ENCODE measurements at places on chromosomes 16 and 17.

DNA sequence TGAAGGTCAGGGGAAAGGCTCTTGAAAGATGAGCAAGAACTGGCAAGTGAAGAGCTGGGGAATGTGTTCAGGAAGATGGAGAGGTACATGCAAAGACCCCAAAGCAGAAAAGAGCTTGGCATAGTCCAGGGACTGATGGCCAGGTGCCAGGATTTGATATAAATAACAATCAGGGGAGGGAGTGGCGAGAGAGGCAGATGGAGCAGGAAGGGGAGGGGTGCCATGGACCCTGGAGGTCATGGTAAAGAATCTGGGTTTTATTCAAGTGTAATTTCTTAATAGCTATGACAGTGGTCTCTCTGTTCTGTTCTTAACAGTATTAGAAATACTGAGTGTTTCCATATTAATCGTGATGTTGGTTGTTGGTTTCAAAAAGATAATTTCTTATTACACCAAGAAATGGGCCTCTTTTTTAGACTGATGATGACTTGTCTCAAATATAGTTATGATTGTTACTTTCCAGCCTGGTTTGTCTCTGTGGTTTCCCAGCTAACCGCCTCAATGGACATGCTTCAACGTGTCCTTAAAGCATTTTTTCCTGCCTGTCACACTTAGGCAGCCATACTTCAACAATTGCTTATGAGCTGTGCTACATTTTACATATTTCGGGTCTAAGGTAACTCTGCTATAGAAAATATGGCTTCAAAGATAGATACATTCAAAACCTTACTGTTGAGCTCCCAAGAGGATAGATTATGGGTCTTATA is 49.4 kb downstream of the MYH10 start:
- no peak for DNase-seq

DNA sequence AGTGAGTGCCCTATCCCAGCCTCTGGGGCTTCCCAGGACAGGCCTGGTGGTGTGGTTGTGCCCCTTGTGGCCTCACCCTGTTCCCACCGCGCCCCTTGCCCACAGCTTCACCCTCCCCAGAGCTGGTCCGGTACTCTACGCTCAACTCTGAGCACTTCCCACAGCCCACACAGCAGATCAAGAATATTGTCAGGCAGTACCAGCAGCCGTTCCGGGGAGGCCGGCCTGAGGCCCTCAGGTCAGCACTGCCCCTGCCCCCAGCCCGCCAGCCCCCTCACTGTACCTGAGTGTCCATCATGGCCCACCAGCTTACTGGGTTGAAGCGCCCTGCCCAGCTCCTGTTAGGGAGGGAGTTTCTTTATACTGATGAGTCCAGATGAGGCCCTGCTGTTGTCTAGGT is 32.3 kb upstream of the ALKBH5 start:
- no peak for DNase-seq

DNA sequence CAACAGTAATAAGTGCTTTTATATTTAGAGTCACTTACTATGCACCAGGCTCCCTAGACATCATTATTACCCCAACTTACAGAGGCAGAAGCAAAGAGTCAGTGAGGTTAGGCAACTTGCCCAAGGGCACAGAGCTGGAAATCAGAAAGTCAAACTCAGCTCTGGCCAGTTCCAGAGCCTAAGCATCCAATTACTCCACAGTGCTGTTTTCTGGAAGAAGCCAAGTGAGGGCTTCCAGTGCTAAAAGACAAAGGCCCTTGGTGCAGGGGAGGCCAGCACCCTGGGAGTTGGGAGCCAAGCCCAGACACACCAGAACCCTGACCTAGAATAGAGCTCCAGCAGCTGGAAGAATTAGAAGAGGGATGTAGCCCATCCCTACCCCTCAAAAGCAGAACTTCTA is 40.2 kb downstream of the C17orf67 start:
- DNase-seq, result no peak

DNA sequence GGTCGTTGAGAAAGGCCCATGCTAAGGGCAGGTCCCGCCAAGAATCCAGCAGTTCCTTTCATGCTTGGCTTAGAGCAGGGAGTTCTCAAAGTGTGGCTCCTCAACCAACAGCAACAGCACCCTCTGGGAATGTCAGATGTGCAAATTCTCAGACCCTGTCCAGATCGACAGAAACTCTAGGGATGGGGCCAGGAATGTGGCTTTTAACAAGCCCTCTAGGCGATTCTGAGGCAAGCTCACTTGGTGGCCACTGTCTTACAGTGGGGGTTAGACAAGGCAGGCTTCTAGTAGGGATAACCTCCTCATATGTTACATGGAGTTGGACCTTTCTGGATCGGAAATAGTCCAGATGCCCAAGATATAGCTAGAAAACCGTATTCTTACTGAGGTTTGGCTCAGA is 144.8 kb downstream of the ZFHX3 start:
- no peak for DNase-seq

DNA sequence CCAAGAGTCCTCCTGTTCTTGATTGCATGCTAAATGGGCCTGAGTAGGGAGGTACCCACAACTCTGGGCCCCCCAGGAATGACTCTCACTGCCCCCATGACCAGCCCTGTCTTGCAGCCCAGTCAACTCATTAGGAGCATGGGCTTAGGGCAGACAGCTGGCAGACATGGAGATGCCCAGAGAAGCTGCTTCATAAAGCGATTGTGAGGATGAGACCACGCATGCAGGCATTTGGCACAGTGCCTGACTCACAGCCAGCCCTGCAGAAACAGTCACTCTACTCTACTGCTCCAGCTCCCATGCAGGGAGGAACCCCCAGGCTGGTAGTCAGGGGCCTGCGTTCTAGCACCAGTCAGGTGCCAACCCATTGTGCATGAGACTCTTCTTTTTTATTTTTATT is 8.4 kb upstream of the C16orf82 start:
- DNase-seq, result no peak

- no peak for DNase-seq
Measured at GRCh38 chr17:32116937-32117336, 25.4 kb upstream of the RHOT1 start.

GRCh38 chr16:23134274-23134673 is 15.0 kb downstream of the USP31 start:
- DNase-seq, result no peak

DNA sequence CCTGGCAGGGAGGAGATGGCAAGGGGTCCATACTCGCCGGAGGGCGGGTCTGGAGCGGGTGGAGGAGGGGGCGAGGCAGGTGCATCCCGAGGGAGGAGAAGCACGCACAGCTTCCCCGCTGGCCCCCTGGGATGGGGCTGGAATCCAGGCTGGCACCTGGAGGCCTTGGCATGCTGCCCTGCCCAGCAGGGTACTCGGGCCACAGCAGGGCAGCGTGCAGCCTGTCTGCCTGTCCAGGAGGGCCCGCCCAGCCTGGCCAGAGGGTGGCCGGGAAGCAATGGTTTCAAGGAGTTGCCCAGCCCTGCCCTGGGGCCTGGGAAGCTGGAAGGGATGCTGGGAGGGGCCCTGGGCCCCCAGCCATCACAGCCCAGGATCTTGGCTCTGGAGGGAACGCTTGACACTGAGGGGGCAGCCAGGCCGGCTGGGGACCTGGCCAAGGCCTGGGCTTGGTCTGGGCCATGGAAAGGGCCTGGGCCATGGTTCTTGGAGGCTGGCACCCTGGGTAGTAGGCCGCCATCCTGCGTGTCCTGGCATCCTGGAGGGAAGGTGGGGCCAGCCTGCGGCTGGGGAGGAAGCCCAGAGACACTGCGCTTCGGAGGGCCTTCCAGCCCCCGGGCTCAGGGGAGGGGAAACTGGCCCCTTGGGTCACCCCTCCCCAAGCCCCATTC is 1.1 kb downstream of the GLIS2 start:
- no peak for DNase-seq

DNA sequence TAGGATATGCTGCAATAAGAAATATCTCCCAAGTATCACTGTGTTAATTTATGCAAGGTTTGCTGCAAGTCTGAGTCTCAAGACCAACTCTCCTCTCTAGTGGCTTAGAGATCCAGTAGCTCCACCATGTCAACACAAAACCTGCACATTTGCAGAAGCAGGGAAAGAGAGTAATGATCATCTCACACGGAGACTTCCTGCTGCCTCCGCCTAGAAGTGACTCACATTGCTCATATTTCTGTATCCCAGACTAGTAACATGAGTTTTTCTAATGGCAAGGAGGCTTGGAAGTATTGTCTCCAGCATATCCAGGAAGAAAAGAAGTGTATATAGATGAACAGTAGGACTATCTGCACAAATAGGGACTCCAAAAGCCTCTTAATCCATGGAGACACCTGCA is 15.0 kb upstream of the IRX6 start:
- DNase-seq, result no peak

DNA sequence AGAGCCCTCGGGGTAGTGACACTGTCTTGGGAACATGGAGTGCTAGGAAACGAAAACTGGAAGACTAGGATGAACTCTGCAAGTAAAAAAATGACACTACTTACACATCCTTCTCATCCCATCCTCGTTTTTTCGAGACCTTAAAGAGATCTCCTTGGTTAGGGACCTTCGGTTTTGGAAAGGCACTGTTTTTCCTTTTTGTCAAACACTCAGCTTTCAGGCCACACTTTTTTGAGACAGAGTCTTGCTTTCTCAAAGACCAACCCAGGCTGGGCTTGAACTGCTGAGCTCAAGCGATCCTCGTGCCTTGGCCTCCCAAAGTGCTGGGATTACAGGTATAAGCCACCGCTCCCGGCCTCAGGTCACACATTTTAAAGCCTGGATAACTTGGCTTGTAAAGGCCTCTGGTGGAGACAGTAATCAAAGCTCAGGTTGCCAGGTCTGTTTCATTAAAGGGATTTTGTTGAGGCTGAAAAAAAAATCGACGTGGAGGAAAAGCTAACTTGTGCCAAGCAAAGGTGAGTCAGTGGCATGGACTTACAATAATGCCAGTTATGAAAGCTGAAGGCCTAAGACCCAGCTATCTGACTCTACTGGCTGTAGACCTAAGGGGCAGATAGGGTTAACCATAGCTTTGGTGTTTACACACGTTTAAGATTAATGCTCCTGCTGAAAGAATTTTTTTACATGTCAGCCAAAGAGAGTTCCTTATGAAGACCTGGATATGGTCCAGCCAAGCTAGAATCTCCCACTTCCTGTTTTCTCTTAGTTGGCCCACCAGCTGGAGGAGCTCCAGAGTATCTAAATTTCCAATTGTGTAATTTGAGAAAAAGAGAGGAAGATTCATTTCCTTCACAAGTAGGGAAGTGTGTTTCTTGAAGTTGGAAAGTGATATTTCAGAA is 823 bp downstream of the NBR1 start:
- no peak for DNase-seq

GRCh38 chr17:80780381-80781198 is 211.1 kb upstream of the CHMP6 start:
- DNase-seq, result no peak

GRCh38 chr16:81447383-81448101 is 2.9 kb downstream of the CMIP start:
- peak; percentile 40 for DNase-seq

DNA sequence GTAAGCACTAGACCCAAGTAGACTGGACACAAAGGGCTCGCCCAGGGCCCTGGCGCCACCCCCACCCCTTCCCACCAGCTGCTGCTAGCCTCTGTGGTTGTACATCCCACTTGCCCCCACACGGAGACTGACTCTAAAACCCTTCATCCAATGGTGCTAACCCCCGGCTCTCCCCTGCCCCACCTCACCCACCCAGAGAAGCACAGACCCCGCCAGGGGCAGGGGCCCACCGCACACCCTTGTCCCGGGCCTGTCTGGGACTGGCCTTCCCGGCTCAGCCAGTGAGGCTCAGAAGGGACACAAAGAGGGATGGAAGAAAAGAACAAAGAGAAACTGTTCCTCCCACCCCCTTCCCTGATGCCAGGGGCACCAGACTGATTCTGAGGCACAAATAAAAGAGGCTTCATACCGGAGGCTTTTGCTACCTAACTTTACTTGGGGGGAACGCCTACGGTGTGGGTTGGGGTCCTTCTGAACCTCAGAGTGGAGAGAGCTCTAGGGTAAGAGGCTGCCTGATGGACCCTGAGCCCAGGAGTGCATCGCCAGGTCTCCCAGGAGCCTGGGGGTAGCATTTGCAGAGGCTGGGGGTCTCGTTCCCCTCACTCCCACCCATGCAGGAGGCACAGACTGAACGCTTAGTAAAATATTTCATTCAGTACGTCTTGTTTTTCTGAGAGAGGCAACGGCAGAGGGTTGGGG is 8.2 kb downstream of the CORO6 start:
- no peak for DNase-seq

GRCh38 chr16:89324056-89325010 is 106.8 kb downstream of the ZNF778 start:
- no peak for DNase-seq

GRCh38 chr17:2749784-2750181 is 331 bp upstream of the CCDC92B start:
- DNase-seq, result peak; percentile 83

DNA sequence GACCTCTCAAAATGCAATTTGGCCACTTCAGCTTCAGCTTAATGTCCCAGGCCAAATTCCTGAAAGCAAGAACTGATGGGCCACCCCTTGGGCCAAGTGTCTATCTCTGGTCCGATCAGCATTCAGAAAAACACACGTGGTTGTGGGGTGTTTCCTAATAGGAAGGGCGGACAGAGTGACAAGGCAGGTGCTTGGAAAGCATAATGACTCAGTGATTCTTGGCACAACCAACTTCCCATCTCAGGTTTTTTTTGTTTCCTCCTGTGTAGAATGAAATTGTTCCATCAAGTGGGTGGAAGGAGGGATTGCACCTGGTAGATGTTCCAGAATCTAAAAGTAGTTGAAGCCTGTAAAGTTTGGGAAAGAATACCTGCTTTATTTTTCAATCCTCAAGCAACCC is 155.6 kb downstream of the HS3ST2 start:
- DNase-seq, result no peak

- DNase-seq, result no peak
Measured at GRCh38 chr17:65008882-65009281, 47.7 kb downstream of the GNA13 start.

DNA sequence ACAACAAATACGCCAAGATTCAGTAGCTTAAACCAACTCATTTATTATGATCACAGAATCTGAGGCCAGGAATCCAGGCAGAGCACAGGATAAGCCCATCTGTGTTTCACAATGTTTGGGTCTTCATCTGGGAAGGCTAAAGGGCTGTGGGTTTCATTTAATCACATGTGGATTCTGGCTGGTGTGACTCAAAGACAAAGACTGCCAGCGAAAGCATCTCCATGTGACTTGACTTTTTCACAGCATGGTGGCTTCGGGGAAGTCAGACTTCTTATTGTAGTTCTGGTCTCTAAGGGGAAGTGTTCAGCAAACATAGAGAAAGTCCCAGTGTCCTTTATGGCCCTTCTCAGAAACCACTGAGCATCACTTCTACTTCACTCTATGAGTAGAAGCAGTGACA is 1014.4 kb upstream of the GOT2 start:
- DNase-seq, result no peak

DNA sequence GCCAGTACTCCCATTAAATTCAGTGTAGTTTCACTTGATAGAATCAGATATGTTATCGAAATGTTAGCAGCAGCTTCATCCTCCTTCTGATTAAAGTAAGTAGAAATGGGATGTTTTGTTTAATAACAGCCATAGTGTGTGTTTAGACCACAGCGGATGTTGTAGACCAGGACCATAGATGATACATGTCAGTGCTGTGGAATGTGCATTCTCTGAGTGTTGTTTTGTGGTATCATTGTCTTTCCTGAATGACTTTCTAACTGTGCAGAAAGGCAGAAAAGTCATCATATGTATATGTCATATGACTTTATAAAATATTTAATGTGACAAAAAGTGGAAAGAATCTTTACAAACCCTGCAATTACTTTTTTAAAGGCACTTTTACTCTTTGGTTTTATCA is 55.6 kb downstream of the CYLD start:
- no peak for DNase-seq

All from HuH-7.5 (cell line).